ENCODE measurements at places on chromosomes 4 and X.

GRCh38 chrX:82087699-82088098, 885.8 kb downstream of the SH3BGRL start:
- no peak for DNase-seq

GRCh38 chr4:1792158-1792831, 798 bp upstream of the FGFR3 start:
- no peak for DNase-seq

DNA sequence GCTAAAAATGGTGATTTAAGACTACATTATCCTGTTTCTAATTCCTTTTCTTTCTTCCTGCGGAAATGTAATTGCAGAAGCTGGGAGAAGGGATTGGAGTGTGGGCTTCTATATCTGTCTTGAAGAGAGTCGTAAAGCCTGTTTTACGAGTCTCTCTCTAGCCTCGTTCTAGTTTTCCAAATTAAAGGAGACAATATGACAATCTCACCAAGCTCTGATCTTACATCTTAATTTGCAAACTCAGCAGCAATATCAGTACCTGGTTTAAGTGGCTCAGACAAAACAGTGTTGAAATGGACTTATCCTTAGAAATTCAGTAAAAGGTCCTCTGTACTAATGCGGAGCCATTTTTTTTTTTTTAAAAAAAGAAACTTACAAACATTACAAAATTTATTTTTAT, 349.5 kb upstream of the HAND2 start:
- DNase-seq, result no peak

- DNase-seq, result no peak
These were observed 49.0 kb downstream of the SH2D1A start for GRCh38 chrX:124395145-124395880.

GRCh38 chr4:56976837-56977320, 527 bp downstream of the NOA1 start:
- no peak for DNase-seq

GRCh38 chr4:119536572-119537528, 91.8 kb downstream of the PDE5A start:
- DNase-seq, result no peak

DNA sequence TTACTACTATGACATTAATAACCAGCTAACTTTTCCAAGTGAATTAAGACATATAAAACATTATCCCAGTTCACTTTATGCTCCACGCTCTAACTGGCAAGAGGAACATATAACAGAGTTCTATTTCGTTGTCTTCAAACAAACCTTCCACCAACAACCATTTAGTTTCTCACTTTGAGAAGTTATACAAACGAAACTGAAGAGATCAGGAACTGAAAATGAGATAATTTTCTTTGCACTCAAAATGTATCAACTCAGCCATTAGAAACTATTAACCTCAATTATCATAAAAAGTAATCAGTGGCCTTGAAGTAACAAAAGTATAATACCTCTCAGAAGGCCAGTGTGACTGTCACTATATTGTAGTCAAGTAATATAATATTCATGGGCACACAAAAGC, 70.1 kb downstream of the CHM start:
- no peak for DNase-seq

- DNase-seq, result no peak
These were observed 5.5 kb upstream of the NR3C2 start for GRCh38 chr4:148447681-148448080.

DNA sequence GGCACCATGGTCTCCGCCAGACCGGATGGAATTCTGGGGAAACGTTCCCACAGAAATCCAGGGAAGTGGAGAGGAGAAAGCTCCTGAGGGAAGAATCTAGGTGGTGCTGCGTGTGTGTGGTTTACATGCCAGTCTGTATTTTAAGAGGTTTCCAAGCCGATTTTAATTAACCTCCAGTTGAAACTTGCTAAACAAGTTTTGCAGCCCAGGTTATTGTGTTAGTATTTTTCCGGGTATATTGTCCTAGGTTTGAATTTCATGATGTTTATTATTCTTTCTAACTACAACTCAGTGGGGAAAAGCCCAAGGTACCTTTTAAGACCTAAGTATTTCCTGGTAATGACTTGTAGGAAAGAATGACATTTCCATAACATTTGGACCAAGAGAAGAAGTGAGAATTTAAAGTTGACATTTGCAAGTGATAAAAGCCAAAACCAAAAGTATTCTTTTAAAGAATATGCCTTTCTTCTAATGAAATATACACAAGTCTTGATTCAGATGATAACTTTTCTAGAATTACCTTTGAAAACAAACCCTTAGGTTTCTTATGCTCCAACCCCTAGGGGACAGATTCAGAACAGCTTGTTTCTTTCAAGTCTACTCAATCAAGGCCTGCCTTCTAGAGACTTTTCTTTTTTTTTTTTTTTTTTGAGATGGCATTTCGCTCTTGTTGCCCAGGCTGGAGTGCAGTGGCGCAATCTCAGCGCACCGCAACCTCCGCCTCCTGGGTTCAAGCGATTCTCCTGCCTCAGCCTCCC, 14.6 kb downstream of the SAT1 start:
- DNase-seq, result no peak

- DNase-seq, result no peak
These were observed 174.5 kb downstream of the NSUN7 start for GRCh38 chr4:40924096-40924792.

- DNase-seq, result no peak
These were observed 147.6 kb upstream of the TBC1D9 start for GRCh38 chr4:140903522-140904475.

GRCh38 chr4:109072595-109072994, 229.9 kb downstream of the COL25A1 start:
- no peak for DNase-seq

DNA sequence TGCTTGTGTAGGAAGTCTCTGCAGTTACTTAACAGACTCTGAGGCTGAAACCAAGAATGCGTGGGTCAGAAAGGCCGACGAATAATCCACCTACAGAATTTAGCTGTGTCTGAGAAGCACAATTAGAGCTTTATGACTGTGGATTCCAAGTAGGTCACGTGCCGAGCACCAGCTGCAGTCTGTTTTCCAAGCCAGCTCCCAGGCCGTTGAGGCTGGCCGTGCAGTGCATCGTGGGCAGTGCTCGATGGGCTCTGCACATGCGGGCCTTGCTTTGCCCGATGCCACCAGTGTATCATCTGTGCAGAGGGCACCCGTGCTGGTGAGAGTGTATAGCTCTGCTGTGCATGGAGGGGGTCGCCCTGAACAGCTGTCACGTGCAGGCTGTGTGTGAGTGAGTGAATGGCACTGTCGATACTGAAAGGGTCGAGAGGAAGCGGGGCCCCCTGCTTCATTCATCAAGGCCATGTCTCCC, 67.5 kb upstream of the CLDN34 start:
- no peak for DNase-seq

GRCh38 chrX:54483946-54484345, 12.1 kb downstream of the FGD1 start:
- no peak for DNase-seq

DNA sequence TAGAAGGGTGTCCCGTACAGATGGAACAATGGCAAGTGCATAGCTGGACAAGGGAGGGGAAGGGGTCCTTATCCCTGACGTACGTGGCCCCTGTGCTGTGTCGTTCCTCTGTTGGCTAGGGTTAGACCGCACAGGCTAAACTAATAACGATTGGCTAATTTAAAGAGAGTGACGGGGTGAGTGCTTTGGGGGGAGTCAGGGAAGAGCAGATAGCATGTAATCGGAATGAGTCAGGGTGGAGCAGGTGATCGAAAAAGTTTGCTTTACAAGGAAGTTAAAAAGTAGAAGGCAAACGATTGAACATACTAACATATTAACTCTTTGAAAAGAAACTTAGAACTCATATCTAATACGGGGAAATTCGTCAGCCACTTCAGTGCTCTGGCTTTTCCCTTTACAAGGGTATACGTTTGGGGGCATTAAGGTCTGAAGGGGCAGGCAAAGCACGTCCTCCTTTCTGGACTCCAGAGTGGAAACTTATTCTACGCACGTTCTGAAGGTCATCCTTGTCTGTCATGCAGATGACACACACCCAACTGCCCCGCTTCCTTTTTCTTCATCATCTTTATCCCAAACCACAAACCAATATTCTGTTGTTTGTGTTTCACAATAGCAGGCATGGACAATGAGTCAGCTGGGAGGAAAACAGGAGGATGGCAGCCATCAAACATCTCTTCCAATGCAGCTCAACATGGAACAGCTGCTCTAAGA, 10.2 kb upstream of the CRLF2 start:
- no peak for DNase-seq

GRCh38 chr4:143585548-143585947, 72.0 kb downstream of the SMARCA5 start:
- DNase-seq, result no peak
